Thoracic aorta (tissue), 2 donors: ENCODE measurements at places on chromosomes 12 and 14. TPM values are rescaled to one million over a fixed set of nuclear protein-coding genes. Genes with fewer than 3 reads are reported as not detected.

DNA sequence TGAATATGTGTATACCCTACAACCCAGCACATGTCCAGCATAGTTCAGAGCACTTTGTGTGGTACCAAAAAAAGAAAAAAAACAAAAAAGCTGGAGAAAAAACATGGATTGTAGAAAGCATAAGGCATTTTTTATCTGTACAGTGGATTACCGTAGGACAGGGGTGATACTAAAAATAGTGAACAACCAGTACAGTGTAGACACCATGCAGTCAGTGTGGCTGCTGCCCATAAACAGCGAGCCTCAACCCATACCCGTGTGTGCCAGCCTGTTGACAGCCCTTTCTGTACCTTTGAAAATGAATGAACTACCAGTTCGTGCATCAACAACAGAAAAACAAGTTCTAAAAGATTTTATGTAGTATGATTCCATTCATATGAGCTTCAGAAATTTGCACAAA lies 25.1 kb downstream of the RASSF8 start:
- peaks cover 54% of the 10 kb centered on the region for H3K4me1 ChIP-seq
- no peak overlapping the region for H3K27ac ChIP-seq
- H3K36me3 ChIP-seq, result no peaks in the 10 kb centered on the region
- DNase-seq, result no peak

RHOF gene
- 30.2 TPM for total RNA-seq

CCDC196 gene
- not detected for total RNA-seq

STAC3 gene
- total RNA-seq, result 0.56 TPM

DNA sequence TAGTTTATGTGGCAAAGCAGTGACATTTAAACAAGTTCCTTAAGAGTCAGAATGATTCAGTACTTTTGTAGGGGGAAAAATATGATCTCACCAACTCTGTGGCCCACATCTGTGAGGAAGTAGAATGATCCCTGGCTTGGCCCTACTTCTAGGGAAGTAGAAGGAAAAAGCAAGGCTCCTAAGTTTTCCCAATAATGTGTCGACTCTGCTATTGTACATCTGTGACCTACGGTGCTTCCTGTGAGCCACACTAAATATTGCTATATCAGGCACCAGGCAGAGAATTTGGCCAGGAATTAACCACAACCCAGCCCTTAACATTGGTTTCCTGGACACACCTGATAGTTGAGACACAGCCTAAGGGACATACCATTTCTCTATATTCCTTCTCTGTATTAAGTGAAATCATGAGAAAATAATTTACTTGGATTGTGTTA lies 9.3 kb upstream of the NID2 start:
- peaks cover 41% of the 10 kb centered on the region for H3K4me1 ChIP-seq
- H3K27me3 ChIP-seq, result no peaks in the 10 kb centered on the region
- DNase-seq, result no peak
- H3K27ac ChIP-seq, result no peak overlapping the region

DNA sequence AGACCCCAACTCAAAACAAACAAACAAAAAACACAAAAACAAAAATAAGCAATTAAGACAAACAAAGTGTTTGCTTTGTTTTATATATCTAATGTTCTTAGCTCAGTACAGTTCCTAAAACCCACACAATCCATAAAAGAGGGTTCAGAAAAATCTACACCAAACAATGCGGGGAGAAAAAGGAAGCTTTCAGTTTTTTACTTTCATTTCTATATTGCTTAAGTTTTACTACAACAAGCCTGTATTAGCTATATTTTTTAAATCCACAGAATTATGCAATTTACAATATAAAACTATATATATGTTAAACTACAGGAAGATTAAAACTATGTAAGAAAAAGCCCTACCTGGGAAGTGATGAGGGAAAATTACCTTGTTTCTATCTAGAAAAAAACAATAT lies 41.4 kb downstream of the CLIP1 start:
- H3K4me1 ChIP-seq, result peaks cover 5% of the 10 kb centered on the region
- no peaks in the 10 kb centered on the region for H3K27me3 ChIP-seq
- H3K27ac ChIP-seq, result no peak overlapping the region

DNA sequence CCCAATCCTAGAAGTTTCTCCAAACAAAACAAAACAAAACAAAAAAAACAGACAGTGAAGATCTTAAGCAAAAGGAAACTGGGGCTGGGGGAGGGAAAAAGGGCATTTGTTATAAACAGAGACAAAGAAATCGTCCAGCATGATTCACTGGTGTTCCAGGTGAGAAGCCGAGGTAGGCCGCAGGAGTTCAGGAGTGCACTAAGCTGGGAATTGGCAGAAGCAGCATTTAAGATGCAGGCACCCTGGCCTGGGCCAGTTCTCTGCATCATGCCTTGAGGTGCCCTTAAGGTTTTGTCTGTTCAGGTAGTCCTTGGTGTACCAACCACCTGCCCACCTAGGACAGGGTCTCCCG lies 11.2 kb downstream of the TBX3 start:
- no peak for DNase-seq
- H3K4me1 ChIP-seq, result no peaks in the 10 kb centered on the region
- no peaks in the 10 kb centered on the region for H3K36me3 ChIP-seq
- peaks cover 3% of the 10 kb centered on the region for H3K27me3 ChIP-seq
- no peak overlapping the region for H3K4me3 ChIP-seq

DNA sequence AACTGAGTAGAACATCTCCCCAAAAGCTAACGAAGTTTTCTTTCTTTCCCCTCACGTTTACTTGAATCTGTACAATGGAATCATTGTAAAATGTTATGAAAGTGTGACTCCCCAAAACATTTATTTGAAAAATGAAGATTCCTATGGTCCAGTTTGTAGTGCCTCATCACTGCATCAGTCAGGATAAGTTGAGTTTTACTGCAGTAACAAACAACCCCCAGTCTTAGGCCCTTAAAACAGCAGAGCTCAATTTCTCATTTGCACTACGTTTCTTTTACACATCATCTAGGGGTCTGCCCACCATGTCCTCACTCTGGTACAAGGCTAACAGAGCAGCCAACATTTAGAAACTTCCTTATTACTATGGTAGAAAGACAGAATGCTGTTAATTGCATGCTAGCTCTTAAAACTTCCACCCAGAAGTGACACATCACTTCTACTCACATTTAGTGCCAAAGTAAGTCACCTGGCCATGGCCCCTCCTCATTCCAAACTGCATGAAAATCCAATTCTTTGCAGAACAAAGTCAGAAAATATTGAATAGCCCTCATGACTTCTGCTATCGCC lies 546.4 kb downstream of the MED13L start:
- no peak overlapping the region for H3K4me3 ChIP-seq
- H3K36me3 ChIP-seq, result no peaks in the 10 kb centered on the region
- H3K27me3 ChIP-seq, result no peaks in the 10 kb centered on the region
- no peaks in the 10 kb centered on the region for H3K4me1 ChIP-seq
- DNase-seq, result no peak
- H3K27ac ChIP-seq, result no peak overlapping the region

GRCh38 chr12:121866331-121866730 lies 7.7 kb upstream of the HPD start:
- no peaks in the 10 kb centered on the region for H3K36me3 ChIP-seq
- H3K27ac ChIP-seq, result no peak overlapping the region
- H3K4me1 ChIP-seq, result peaks cover 2% of the 10 kb centered on the region
- no peak overlapping the region for H3K4me3 ChIP-seq
- H3K27me3 ChIP-seq, result no peaks in the 10 kb centered on the region
- no peak for DNase-seq

GRCh38 chr12:130199581-130200390 lies 37.5 kb downstream of the FZD10 start:
- no peaks in the 10 kb centered on the region for H3K27me3 ChIP-seq
- no peaks in the 10 kb centered on the region for H3K36me3 ChIP-seq
- no peak for DNase-seq
- H3K27ac ChIP-seq, result no peak overlapping the region
- H3K4me3 ChIP-seq, result no peak overlapping the region

DNA sequence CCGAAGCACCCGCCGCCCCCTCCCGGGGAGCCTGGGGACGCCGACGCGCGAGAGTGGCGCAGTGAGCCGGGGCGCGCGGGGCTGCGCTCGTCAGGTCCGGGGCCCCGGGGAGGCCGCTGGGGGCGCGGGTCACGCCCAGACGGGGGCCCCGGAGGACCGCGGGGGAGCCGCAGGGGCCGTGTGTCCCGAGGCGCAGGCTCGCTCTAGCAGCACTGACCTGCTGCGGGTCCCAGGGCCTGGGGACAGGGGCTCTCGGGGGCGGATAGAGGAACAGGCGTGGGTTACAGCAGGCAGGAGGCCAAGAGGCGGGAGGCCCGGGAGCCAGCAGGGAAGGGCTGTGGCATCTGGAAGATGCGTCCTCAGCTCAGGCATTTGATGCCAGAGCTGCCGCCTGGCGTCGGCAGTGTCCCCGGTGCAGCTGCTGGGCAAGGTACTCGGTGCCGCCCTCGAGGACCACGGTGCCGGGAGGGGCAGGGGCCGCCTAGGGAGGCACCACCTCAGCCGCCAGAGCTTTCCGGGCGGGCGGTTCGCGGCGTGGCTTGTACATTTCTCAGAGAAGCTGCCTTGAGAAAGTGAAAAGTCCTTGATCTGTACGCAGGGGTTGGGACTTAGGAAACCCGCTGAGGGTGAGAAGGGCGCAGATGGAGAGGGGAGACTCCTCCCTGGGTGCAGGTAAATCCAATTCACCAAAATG lies 1.2 kb downstream of the WNT5B start:
- H3K36me3 ChIP-seq, result no peaks in the 10 kb centered on the region
- peaks cover 6% of the 10 kb centered on the region for H3K4me1 ChIP-seq

- H3K27ac ChIP-seq, result no peak overlapping the region
- no peak for DNase-seq
- H3K4me3 ChIP-seq, result no peak overlapping the region
- no peaks in the 10 kb centered on the region for H3K36me3 ChIP-seq
These were observed 107.8 kb downstream of the DUSP6 start for GRCh38 chr12:89244536-89244935.

DUSP6 gene
- total RNA-seq, result 103 TPM

DNA sequence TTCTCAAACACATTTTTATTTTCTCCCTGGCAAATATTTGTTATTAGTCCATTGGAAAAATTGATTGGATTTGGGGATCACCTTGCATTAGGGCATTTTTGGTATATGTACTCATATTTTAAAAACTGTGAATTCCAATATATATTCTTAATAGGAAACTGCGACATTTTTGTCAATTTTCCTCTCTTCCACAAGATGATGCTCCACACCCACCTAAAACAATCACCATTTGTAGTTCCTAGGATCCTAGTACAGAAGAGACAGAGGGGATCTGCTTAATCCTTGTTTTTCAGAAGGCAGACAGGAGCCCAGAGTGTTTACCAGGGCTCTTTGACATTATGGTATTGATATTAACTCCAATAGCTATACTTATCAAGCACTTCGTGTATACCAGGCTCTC lies 22.8 kb upstream of the OASL start:
- H3K4me1 ChIP-seq, result peaks cover 8% of the 10 kb centered on the region
- H3K36me3 ChIP-seq, result no peaks in the 10 kb centered on the region
- H3K27ac ChIP-seq, result no peak overlapping the region
- no peaks in the 10 kb centered on the region for H3K27me3 ChIP-seq
- H3K4me3 ChIP-seq, result no peak overlapping the region
- DNase-seq, result no peak

DNA sequence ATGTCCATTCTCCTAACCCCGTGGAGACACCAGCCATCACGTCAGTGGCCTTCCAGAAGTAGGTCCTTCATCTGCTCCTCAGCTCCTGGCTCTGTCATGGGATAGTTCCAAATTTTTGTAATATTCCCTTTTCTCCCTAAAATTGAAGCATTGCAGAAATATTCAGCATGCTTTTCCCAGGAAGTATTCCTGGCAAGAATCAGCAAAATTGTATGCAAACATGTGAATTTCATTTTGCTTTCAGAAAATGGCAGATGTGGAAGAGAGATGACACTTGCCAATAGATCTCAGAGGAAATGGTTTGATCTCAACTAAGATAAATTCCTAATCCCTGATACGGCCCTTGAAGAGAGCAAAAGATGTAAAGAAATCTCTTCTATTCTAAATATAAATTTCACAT lies 298.9 kb downstream of the ITPR2 start:
- DNase-seq, result no peak
- H3K27ac ChIP-seq, result no peak overlapping the region
- no peaks in the 10 kb centered on the region for H3K27me3 ChIP-seq
- H3K36me3 ChIP-seq, result no peaks in the 10 kb centered on the region

ARHGDIB gene
- total RNA-seq, result 199 TPM

- H3K4me3 ChIP-seq, result no peak overlapping the region
- H3K27ac ChIP-seq, result no peak overlapping the region
- no peaks in the 10 kb centered on the region for H3K4me1 ChIP-seq
- H3K27me3 ChIP-seq, result no peaks in the 10 kb centered on the region
- H3K36me3 ChIP-seq, result peaks cover 8% of the 10 kb centered on the region
These were observed 24.7 kb downstream of the TRAPPC6B start for GRCh38 chr14:39145266-39145966.

GRCh38 chr14:97275276-97275675 lies 478.1 kb downstream of the VRK1 start:
- no peak overlapping the region for H3K27ac ChIP-seq
- H3K4me3 ChIP-seq, result no peak overlapping the region
- no peaks in the 10 kb centered on the region for H3K27me3 ChIP-seq
- no peaks in the 10 kb centered on the region for H3K36me3 ChIP-seq

KRT6B gene
- 0.41 TPM for total RNA-seq

- DNase-seq, result no peak
- no peaks in the 10 kb centered on the region for H3K27me3 ChIP-seq
- no peaks in the 10 kb centered on the region for H3K36me3 ChIP-seq
- H3K4me3 ChIP-seq, result no peak overlapping the region
These were observed 208.1 kb upstream of the NEDD1 start for GRCh38 chr12:96698965-96699364.

RPL10L gene
- not detected for total RNA-seq

GRCh38 chr12:110067531-110067930 lies 19.2 kb upstream of the C12orf76 start:
- no peaks in the 10 kb centered on the region for H3K27me3 ChIP-seq

- H3K27ac ChIP-seq, result peak overlapping the region; percentile 23
- H3K4me3 ChIP-seq, result no peak overlapping the region
- DNase-seq, result no peak
These were observed 76.4 kb downstream of the PPP1R12A start for GRCh38 chr12:79858518-79858917.

NEUROD4 gene
- not detected for total RNA-seq

DNA sequence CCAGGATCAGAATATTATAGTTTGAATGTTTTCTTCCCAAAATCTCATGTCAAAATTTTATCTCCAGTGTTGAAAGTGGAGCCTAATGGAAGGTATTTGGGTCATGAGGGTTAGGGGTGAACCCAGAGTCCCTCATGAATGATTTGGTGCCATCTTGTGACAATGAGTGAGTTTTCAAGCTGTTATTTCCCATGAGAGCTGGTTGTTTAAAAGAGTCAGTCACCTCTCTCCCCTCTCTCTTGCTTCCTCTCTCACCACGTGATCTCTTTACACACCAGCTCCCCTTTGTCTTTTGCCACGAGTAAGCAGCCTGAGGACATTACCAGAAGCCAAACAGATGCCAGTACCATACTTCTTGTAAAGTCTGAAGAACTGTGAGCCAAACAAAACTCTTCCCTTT lies 561.6 kb downstream of the RERGL start:
- no peak for DNase-seq
- H3K36me3 ChIP-seq, result no peaks in the 10 kb centered on the region
- no peaks in the 10 kb centered on the region for H3K4me1 ChIP-seq
- H3K4me3 ChIP-seq, result no peak overlapping the region
- no peaks in the 10 kb centered on the region for H3K27me3 ChIP-seq
- H3K27ac ChIP-seq, result no peak overlapping the region
